H1 (cell line): ENCODE measurements at places on chromosomes 11 and 22. TPM values are rescaled to one million over a fixed set of nuclear protein-coding genes. Genes with fewer than 3 reads are reported as not detected.

DNA sequence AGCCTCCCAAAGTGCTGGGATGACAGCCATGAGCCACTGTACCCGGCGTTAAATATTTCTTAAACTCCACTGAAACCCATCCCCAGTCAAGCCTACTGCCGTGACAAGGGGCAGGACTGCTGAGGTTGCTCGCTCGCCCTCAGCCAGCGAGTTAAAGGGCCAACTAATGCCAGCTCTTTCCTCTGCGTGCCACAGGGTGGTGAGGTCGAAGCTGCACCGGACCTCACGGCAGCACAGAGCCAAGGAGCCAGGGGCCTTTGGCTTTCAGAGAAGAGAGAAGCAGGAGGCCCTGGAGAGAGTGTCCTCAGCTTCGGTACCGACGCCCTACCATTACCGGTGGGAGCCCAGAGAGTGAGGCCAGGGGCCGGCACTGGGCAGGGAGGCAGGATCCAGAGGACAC is 12.8 kb downstream of the ARFGAP2 start:
- H3K27ac ChIP-seq, result no peak overlapping the region
- H3K4me3 ChIP-seq, result no peak overlapping the region
- DNase-seq, result no peak

The XBP1 gene
- polyA plus RNA-seq, result 76.3 and 99.8 TPM in 2 replicates

The GVQW3 gene
- 5.5 and 5.9 TPM in 2 replicates for polyA plus RNA-seq

The RAB38 gene
- 8.9 and 15.4 TPM in 2 replicates for polyA plus RNA-seq

The GLYATL1 gene
- 5.2 and 8.6 TPM in 2 replicates for polyA plus RNA-seq

The PTGDR2 gene
- 0.20 and 0.25 TPM in 2 replicates for polyA plus RNA-seq

DNA sequence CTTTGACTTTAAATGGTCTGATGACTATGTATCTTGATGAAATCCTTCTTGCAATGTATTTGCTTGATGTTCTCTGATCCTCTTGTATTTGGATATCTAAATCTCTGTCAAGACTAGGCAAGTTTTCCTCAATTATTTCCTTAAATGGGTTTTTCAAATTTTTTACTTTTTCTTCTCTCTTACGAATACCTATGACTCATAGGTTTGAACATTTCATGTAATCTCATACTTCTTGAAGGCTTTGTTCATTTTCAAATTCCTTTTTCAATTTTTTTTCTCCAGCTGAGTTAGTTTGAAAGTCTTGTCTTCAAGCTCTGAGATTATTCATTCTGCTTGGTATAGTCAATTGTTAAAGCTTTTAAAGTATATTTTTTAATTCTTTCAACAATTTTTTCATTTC is 13.1 kb downstream of the OR10W1 start:
- no peak for DNase-seq
- no peaks in the 10 kb centered on the region for H3K27me3 ChIP-seq
- H3K27ac ChIP-seq, result no peak overlapping the region
- H3K4me1 ChIP-seq, result no peaks in the 10 kb centered on the region
- no peaks in the 10 kb centered on the region for H3K36me3 ChIP-seq

The ART1 gene
- not detected in 2 replicates for polyA plus RNA-seq

DNA sequence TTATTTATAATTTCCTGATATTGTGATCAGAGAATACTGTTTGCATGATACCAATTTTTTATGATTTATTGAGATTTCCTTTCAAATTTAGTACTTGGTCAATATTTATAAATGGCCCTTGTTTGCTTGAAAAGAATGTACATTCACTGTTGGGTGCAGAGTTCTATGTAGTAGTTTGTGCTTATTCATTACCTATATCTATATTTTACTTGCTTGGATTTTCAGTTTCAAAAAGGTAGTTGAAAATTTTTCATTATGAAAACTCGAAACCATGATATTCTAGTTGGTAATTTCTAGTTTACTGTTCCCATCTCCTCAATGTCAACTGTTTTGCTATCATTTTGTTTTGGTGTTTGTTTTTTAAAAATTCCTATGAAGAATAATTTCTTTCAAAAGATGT is 155.7 kb downstream of the AASDHPPT start:
- no peak overlapping the region for H3K27ac ChIP-seq
- no peak overlapping the region for H3K4me3 ChIP-seq
- no peak for DNase-seq
- no peaks in the 10 kb centered on the region for H3K27me3 ChIP-seq
- no peaks in the 10 kb centered on the region for H3K4me1 ChIP-seq

DNA sequence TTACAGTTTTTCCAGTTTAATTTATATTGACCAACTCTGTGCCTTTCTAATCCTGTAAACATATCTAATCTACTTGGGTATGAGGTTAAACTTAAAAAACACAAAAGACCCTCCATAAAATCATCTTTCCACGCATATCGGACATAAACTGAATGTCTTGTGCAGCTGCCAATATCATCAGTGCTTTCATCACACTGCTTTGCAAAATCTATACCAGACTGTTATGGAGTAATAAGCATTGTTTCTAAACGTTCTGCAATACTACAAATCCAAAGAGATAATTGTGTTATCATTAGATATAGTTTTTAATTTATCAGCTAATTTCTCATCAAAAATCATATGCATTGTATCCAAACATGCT is 36.1 kb upstream of the AMPD3 start:
- no peak overlapping the region for H3K27ac ChIP-seq
- H3K4me3 ChIP-seq, result no peak overlapping the region
- no peaks in the 10 kb centered on the region for H3K27me3 ChIP-seq
- H3K4me1 ChIP-seq, result no peaks in the 10 kb centered on the region

The UFD1 gene
- 84.6 and 116 TPM in 2 replicates for polyA plus RNA-seq

DNA sequence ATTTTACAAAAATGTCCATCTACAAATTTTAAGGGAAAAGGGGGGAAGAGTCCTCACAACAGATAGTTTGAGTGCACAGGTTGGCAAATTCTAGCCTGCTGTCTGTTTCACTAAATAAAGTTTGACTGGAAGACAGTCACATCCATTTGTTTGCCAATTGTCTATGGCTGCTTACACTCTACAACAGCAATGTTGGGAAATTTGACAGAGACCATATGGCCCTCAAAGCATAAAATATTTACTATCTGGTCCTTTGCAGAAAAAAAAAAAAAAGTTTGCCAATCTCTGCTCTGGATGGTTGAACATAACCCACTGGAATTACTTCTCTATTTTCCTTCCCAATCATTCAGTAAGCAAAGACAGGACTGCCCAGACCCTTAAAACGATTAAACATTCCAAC is 88.2 kb downstream of the FCHSD2 start:
- H3K4me3 ChIP-seq, result no peak overlapping the region
- no peaks in the 10 kb centered on the region for H3K4me1 ChIP-seq
- DNase-seq, result no peak
- no peak overlapping the region for H3K27ac ChIP-seq

GRCh38 chr11:102279641-102280170 is 37.6 kb upstream of the BIRC3 start:
- no peak for DNase-seq
- no peak overlapping the region for H3K27ac ChIP-seq
- no peaks in the 10 kb centered on the region for H3K27me3 ChIP-seq
- no peak overlapping the region for H3K4me3 ChIP-seq

DNA sequence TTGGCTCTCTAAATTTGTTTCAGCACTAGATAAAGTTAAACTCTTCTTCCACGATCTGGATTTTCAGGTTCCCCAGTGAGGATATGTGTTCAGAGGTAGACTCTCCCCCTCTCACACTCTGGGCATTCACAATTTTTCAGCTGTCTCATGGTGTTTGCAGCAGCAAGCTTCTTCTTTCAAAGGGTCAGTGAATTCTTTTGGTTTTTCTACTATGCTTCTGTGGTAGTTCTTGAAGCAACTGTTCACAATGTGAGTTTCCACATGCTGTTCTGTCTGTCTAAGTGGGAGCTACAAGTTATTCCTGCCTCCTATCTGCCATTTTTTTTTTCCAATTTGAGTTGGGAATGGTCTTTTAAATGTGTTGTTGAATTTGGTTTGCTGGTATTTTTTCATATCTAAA is 25.4 kb downstream of the CNTF start:
- H3K27me3 ChIP-seq, result no peaks in the 10 kb centered on the region
- no peak overlapping the region for H3K4me3 ChIP-seq
- H3K4me1 ChIP-seq, result peaks cover 7% of the 10 kb centered on the region
- DNase-seq, result no peak
- no peaks in the 10 kb centered on the region for H3K36me3 ChIP-seq

DNA sequence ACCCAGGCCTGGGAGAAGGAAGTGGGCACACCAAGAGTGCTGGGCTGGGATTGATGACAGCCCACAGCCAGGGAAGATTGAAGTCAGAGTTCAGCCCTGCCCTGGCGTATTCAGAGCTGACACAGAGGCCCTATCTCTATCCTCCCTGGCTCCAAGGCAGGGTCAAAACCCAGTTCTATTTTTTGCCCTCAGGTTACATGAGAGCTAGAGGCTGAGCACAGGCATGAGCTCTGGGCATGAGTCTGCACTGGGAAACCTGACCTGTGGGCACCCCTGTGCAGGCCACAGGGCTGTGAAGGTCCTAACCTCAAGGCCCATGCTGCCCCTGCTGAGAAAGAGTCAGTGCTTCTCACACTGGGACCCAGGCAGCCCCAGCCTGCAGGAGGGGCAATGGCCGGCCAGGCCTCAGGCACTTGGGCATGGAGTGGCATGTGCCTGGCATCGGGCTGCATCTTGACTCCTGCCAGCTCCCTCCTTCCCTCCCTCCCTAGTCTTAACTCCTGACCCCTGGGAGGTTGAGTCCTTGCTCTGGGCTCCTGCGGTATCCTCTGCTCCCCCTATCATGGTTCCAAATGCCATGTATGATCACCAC is 5.4 kb downstream of the SLC35E4 start:
- no peak overlapping the region for H3K4me3 ChIP-seq
- DNase-seq, result no peak
- no peaks in the 10 kb centered on the region for H3K27me3 ChIP-seq
- no peaks in the 10 kb centered on the region for H3K36me3 ChIP-seq
- H3K27ac ChIP-seq, result no peak overlapping the region

The OR52E5 gene
- not detected in 2 replicates for polyA plus RNA-seq

GRCh38 chr11:121437686-121438078 is 14.4 kb upstream of the SORL1 start:
- H3K27me3 ChIP-seq, result no peaks in the 10 kb centered on the region
- DNase-seq, result no peak
- no peaks in the 10 kb centered on the region for H3K36me3 ChIP-seq
- H3K27ac ChIP-seq, result no peak overlapping the region

DNA sequence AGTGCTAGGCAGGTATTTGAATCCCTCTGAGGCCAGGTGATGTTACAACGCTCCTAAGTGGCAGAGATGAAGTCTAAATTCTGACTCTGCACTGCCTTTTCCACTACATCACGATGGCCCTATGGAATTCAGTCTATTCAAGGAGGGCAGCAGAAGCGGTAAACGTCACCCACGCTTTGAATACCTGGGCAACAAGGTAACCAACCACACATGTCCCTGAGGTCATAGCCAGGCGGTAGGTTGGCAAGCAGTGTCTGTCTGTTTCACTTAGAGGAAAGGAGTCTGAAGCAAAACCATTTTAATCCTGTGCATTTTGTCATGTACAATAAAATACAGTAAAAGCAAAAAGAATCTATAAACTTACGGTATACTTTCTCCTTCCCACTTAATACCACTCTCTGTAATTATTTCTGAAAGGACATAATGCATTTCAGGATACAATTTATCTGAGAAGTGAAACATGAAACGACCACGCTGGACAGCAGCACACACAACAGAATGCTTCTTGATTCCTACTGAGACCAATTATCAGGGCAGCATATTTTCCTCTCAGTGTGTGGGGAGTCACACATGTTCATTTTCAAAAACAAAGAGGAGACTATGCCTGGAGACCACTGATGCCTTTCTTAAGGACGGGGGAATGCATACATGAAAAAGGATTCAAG is 51.3 kb downstream of the PRDM10 start:
- no peaks in the 10 kb centered on the region; the same call in 1 of the 2 replicates for H3K36me3 ChIP-seq
- no peaks in the 10 kb centered on the region for H3K4me1 ChIP-seq
- no peak for DNase-seq
- no peak overlapping the region for H3K4me3 ChIP-seq
- no peak overlapping the region; the same call in 1 of the 2 replicates for H3K27ac ChIP-seq

GRCh38 chr22:49040111-49040510 is 787.6 kb downstream of the BRD1 start:
- H3K27me3 ChIP-seq, result no peaks in the 10 kb centered on the region; the same call in 1 of the 2 replicates
- no peak overlapping the region for H3K27ac ChIP-seq
- H3K36me3 ChIP-seq, result no peaks in the 10 kb centered on the region
- H3K4me3 ChIP-seq, result no peak overlapping the region
- no peak for DNase-seq

GRCh38 chr22:30129636-30130035 is 49.4 kb downstream of the HORMAD2 start:
- H3K27ac ChIP-seq, result no peak overlapping the region
- H3K4me3 ChIP-seq, result no peak overlapping the region
- DNase-seq, result no peak
- no peaks in the 10 kb centered on the region for H3K36me3 ChIP-seq

DNA sequence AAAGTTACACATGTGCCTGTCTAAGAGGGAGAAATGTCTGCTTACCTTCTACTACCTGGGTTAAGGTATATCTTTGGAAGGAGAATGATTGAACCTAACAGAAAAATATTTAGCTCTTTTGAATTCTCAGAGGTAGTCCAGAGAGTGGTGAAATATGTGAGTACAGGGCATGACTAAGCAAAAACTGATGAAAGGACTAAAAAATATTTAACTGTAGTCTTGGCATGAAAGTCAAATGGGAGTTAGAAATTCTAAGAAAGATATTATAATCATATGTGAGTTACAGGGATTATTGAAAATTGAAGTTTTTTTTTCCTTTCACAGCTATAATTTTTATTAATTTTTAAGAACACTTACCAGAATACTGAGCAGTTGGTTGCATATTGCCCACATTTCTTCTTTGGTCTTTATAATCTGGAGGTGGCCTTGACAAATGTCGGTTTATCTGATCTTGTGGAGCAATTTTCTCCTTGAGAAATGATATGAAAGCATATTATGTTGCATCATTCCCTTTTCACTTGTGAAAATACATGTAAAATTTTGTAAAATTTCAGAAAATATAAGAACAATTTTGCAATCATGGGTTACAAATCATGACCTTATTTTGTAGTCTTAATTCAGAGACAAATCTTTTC is 61.4 kb upstream of the MTMR2 start:
- H3K4me3 ChIP-seq, result no peak overlapping the region
- H3K36me3 ChIP-seq, result no peaks in the 10 kb centered on the region
- no peak overlapping the region for H3K27ac ChIP-seq
- no peaks in the 10 kb centered on the region for H3K27me3 ChIP-seq
- H3K4me1 ChIP-seq, result no peaks in the 10 kb centered on the region

- H3K4me3 ChIP-seq, result no peak overlapping the region
- DNase-seq, result no peak
- no peak overlapping the region for H3K27ac ChIP-seq
- no peaks in the 10 kb centered on the region for H3K4me1 ChIP-seq
- no peaks in the 10 kb centered on the region for H3K27me3 ChIP-seq
Measured at GRCh38 chr22:36936362-36937116, 23.1 kb downstream of the CSF2RB start.

The CENPM gene
- 80.4 and 94.6 TPM in 2 replicates for polyA plus RNA-seq

The RASGRP2 gene
- polyA plus RNA-seq, result 45.7 and 50.4 TPM in 2 replicates

DNA sequence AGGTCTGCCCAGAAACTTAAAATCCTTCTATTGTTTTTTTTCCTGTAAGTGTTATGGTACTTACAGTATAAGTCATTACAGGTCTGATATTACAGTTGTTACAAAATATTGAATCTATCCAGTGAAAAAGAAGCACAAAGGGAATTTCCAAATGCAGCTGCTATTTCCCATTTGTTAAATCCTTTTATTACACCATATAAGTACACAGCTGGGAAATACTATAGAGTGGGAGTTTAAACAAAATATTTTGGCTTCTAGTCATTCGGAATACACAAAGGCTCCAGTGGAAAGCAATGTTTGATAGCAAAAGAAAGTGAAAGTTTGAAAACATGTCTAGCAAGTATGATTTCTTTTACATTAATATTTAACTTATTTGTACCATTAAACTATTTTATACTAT is 18.0 kb downstream of the SOX6 start:
- H3K27me3 ChIP-seq, result no peaks in the 10 kb centered on the region
- no peak for DNase-seq
- H3K36me3 ChIP-seq, result no peaks in the 10 kb centered on the region
- no peak overlapping the region for H3K27ac ChIP-seq
- H3K4me1 ChIP-seq, result no peaks in the 10 kb centered on the region
